RPMI8226 (cell line): ENCODE measurements at places on chromosomes 12 and 14.
A peak's percentile ranks its signal among the peaks of the same experiment; 100 is the strongest.

- no peak for DNase-seq
Observed at GRCh38 chr14:93546642-93547041, 115.9 kb downstream of the UNC79 start.

- no peak for DNase-seq
Observed at GRCh38 chr12:110365489-110366320, 37.8 kb downstream of the ANAPC7 start.

DNA sequence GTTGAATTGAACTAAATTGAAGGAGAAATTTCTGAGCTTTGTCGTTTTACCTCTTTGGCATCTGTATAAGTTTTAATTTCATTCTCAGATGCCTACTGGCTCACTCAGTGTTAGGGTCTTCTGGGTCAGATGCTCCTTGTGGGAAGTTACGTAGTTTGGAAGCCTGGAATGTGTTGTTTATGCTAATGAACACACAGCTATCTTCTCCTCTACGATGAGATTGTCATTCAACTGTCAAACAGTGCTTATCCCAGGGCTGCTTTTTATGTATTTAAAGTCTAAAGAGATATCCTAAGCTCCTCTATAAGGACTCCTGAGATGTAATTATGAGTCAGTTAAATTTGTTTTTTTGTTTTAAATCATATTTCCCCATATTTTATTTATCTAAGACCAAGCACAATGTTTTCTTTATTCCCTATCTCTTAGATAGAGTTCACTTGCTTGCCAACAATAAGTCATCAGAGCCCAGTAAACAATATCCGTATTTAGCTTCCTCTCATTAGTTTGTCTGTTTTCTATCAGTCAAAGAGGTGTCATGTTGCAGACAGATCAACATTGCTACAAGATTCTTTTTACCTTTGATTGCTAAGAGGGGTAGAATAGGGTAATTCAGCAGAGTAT, 368.0 kb upstream of the PDE3A start:
- no peak for DNase-seq

DNA sequence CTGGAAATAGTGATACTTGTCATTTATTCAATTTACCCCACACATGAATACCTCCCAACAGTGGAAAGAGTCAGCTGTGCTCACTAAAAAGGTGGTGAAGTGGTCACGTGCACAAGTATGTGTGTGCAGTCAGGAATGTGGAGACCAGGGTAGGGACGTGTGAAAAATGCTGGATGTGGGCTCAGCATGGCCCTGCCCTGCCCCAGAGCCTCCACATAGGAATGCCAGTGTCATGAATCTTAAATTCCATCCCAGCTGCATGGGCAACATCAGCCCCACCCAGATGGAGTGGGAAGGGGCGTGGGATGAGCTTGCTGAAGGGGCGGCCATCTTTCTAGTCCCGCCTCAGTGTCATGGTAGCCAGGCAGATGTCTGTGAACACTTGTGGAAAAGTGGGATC, 87.7 kb downstream of the C12orf75 start:
- no peak for DNase-seq

DNA sequence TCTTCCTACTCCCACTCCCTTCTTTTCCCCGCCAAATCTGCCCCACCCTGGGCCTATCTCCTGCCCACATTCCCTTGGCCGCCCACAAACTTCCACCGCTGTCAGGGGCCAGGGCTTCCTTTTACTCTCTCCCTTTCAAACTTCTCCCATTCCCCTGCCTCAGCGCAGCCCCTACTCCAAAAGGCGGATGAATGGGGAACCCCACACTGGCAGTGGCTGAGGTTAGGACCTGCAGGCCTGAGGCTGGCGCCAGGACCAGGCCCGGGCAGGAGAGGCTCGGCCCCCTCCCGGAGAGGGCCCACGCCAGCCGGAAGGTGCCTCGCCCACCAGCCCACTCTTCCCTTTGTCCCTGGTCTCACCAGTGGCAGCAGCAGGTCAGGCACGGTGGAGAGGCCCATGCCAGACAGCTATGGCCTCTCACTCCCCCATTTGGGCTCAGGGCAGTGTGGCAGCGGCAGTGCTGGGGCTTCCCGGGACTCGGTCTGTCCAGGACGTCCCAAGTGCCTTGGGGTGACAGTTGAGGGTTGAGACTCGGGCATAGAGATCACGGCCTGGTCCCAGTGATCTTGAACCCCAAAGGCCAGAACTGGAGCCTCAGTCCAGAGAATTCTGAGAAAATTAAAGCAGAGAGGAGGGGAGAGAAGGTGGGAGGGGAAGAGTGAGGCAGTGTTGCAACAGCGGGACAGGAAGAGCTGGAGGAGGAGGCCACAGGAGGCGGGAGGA, at the start of gene TNFRSF1A:
TNFRSF1A (minus strand) TSS at position 660 of the 723 bp plus-strand sequence; CDS start at position 398, 262 bp downstream.
- peak; percentile 65 for DNase-seq

GRCh38 chr12:101582937-101583336, 11.8 kb upstream of the MYBPC1 start:
- DNase-seq, result no peak

DNA sequence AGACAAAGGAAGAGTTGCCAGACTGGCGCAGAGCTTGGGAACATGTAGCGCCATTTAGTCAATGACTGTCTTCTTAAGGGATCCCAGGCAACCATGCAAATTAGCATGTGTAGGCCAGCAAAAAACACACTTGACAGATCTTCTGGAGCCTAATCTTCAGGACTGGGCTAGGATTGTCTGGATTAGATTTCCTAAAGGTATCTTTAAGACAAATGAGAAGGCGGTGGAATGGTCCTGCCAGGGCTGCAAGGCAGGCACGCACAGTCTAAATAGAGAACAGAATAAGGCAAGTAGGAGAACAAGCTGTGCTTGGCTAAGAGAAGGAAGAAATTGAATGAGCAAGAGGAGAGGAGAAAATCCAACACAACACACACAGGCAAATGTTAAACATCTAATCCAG, 80.0 kb downstream of the CIT start:
- DNase-seq, result no peak

DNA sequence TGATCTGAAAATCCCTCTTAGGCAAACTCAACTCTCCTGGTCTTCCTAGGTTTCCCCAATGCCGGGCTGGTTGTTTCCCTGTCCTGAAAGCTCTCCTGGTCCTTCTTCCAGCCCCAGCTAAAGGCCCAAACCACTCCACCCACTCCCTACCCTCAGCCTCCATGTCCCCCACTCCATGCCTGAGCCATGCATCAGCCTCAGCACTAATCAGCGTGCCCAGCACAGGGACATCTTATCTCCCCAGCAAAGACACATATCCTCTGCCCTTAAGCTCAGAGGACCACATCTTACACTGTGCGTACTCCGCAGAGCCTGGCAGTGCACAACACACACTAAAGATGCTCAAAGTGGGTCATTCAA, 25.9 kb downstream of the ACTN1 start:
- DNase-seq, result no peak

- DNase-seq, result no peak
Observed at GRCh38 chr14:71482671-71483070, 449.6 kb upstream of the RGS6 start.

GRCh38 chr12:52710730-52711129, 7.4 kb upstream of the KRT77 start:
- peak; percentile 77 for DNase-seq

DNA sequence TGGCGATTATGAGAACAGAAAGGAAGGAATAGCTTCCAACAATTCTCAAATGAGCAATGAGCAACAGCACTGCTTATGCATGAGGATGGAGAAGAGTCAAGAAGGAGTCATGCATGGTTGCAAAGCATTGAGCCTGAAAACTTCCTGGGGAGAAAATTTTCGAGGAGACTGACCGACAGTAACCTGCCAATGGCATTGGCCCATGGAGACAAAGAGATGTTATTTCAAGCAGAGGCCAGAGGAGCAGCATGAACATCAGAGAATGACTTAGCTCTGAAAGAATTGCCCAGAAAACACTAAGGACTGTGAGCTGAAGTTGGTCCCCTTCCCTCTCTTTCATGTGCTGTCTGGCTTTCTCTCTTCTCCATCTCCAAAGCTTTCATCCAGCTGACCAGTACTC, 343.4 kb downstream of the ADAMTS20 start:
- DNase-seq, result no peak

- no peak for DNase-seq
Observed at GRCh38 chr14:37197421-37198272, at the start of gene MIPOL1. TSS of gene MIPOL1 (plus strand) at chr14:37197937. CDS start at chr14:37247889, 49,952 bp downstream.

GRCh38 chr12:75819512-75819911, 212.1 kb downstream of the PHLDA1 start:
- DNase-seq, result no peak

- no peak for DNase-seq
Observed at GRCh38 chr12:119249383-119250155, 70.8 kb downstream of the HSPB8 start.

- DNase-seq, result no peak
Observed at GRCh38 chr12:128609861-128610260, 213.9 kb downstream of the SLC15A4 start.

DNA sequence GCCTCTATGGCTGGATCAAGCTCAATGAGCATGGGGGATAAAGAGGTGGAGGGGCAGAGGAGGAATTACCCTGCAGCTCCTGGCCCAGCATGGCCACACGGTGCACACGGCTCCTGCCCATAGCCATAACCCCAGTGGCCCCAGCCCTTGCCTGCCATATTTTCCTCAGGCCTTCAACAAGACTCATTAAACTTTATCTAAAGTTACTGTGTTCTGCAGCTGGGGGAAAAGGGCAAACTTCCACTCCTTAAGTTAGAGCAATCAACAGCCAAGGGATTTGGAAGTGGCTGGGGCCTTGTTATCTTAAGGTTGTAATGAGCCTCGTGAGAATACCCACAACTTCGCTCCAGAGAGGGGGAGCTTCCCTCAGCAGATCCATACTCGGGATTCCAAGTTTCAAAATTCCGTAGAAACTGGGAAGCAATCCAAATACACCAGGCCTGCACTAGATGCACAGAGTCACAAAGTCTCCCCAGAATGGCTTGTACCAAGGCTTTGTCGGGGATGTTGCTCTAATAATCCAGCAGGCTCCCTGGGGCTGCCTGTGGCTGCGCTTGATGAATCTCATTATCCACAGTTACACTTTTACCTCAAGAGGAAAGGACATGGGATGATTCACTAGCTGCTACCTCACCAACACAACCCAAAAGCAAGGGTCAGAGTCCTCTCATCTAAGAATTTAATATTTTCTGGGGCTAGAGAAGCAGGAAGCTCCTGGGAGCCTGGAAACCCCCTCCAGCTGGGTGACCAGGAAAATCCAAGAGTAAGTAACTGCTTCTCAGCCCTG, 13.0 kb upstream of the OR6J1 start:
- DNase-seq, result no peak

- no peak for DNase-seq
Observed at GRCh38 chr12:80064269-80064668, 35.1 kb upstream of the OTOGL start.

DNA sequence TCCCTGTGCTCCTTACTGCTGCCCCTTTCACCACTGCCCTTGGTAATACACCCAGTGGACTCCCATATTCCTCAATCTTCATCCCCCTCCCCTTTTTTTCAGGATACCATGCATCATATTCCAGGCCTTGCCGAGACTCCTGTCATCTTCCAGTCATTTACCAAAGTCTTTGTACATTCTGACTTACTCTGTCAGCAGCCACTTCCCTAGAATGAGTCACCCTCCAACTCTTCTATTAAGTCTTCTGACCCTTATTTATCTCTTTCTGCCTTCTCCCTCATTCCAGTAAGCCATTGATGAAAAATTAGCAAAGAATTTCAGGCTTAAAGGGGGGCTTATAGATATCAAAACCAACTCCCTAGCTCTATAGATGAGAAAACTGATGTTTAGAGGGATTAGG, 128.0 kb downstream of the STXBP6 start:
- DNase-seq, result no peak

DNA sequence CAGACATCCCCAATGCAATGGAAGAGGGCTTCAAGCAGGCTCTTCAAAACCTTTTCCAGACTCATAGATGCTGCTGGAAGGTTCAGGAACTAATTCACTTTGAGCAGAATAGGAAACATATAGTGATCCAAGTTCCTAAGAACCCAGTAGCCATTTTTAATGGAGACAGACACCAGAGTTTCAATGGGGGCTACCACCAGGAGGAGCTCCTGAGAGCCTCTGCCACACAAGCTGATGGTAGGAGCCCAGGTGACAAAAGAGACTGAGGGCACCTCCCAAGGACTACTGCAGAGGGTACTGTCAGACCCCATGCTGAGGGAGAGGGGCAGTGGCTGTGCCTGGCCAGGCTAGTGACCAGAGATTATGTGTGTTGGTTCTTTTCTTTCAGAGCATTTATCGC, 45.9 kb downstream of the IFNG start:
- DNase-seq, result peak; percentile 8

- no peak for DNase-seq
Observed at GRCh38 chr12:12387501-12387900, 30.6 kb downstream of the BORCS5 start.

DNA sequence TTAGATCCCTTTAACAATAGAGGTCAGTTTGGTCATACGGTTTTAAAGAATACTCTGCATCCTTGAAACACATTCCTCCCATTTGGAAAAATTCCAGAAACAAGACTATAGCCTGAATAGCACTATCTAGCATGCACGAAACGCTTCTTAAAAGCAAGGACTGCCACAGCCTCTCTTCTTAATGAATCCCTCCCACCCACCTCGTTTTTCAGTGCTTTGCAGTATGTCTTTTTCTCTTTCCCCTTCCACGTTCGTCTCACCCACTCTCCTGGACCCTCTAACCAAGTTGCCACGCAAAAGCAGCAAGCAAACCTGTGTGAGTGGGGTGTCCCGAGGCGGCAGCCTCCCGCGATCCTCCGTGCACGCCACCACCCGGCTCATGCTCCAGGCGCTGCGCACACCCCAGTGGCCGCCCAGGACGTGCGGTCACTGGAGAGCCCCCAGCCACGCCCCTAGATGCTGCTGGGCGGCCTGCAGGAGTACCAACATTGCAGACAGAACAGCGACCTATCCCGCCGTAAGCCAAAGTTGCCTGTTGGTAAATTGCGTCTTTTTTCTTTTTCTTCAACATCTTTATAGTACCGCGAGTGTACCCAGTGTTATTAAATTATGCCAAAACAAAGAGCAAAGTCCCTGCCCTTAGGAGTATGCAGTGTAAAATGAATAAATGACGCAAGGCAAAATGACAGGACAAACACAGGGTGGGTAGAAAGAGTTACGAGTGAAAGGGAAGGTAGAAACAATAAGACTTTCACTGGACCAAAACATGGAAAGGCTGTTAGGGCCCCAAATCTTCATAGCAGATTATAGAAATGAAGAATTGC, at the start of gene SLC38A4:
SLC38A4 (minus strand) TSS at position 407 of the 824 bp plus-strand sequence. CDS start 32,926 bp downstream, outside the sequence.
- DNase-seq, result no peak

DNA sequence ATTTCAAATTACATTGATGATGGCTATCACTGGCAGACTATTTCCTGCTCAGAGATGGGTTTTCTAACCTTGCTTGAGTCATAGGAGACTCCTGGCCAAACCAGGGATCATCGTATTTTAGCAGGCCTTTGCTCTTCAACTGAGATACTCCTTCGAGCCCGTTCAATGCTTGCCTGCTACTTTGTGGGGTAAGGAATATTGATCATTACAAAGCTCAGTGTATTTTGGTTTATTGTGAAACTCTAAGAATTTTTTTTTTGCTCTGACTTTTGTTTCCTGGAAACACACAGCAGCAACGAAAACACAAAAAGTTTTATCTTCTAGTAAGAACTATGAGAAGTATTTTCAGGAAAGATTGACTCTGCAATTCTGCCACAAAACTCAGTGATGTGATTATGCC, 4.1 kb downstream of the GPRC5D start:
- DNase-seq, result no peak

- DNase-seq, result no peak
Observed at GRCh38 chr14:49092345-49092744, 493.8 kb downstream of the RPS29 start.

- DNase-seq, result no peak
Observed at GRCh38 chr12:11764837-11765236, 115.4 kb downstream of the ETV6 start.
